ENCODE measurements at places on chromosomes 7 and 10.

- DNase-seq: no peak
Measured at GRCh38 chr7:139230484-139230773, 608 bp upstream of the UBN2 start.

DNA sequence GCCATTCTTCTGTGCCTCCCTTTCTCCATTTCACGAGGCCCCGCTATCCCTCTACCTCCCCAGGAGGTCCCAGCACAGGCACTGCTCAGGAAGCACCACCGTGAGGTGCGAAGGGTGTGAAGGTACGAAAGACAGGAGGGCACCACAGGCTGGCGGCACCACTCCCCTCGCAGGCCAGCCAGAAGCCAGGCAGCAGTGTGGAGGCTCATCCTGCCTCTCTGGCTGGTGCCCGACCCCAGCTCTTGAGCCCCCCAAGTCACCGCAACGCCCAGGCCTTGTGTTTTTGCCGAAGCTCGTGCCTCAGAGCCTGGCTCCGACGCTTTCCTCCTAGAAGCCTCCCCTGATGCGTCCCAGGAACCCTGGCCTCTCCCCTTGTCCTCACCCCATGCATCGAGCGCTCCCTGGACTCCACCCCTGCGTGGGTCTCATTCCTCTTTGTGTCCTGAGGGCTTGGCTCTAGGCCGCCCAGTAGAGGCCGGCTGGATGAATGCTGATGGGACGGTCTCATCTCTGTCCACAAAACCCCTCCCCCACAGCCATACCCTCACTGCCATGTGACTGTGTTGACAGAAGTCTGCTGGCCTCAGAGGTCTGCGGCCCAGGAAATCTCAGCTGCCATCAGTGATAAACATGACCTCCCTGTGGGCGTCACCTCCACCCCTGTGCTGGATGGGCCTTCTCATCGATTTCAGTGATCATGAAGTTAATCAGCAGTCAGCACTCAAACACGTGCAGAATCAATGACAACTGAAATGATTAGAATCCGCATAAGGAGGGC, 19.3 kb downstream of the BRI3 start:
- DNase-seq: no peak

- no peak for DNase-seq
Measured at GRCh38 chr7:43585562-43585961, 2.7 kb downstream of the STK17A start.

DNA sequence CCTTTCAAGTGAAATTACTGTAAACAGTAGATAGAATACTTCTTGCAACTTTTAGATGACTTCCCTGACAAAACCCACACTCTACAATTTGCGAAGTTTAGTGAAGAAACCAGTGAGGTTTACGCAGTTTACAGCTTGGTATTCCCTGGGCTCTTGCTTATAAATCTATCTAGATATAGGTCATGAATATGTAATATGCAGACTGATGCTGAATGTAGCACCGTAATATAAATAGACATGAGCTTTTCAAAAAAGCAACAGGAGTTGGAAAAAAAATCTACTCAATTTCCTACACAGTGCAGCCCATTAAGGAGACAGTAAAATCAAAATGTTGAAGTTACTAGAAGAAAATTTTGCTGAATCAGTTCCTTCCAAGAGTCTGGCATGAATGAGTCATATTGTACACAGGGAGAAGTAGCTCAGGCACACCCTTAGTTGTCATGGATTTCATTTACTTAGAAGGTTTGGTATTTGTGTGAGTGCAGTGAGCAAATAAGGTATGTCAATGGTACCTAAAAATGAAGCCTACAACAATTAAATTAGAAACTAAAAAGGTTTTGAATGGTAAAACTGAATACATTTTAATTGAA, 67.7 kb upstream of the NEUROD6 start:
- no peak for DNase-seq

GRCh38 chr10:113303544-113304146, 249.2 kb upstream of the HABP2 start:
- no peak for DNase-seq

GRCh38 chr7:99679032-99679399, 780 bp downstream of the CYP3A5 start:
- DNase-seq: no peak

DNA sequence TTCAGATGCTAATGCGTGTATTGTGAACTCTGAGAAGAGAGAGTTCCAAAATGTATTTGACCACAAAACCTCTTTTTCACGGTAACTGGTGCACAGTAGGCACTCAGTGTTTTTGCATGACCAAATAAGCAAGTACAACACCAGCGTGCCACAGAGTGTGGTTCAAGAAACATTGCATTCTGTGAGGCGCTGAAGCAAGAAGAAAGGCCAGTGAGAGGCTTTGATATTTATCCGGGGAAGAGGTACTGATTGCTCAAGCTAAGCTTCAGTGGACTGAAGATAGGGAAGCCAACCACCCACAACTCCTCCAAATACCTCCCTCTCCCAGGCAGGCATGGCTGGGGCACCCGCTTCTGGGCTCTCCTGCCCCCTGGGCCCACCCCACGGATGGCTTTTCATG, 611.2 kb downstream of the SDK1 start:
- DNase-seq: no peak

GRCh38 chr7:128322040-128322643, 21.6 kb downstream of the RBM28 start:
- DNase-seq: no peak

GRCh38 chr10:4588824-4589223, 237.2 kb upstream of the AKR1E2 start:
- DNase-seq: no peak

GRCh38 chr10:113433711-113434110, 119.1 kb upstream of the HABP2 start:
- DNase-seq: no peak
